Stimulated activated CD8-positive, alpha-beta memory T cell treated with anti-CD3 and anti-CD28 coated beads, Interleukin-2, amount 100 ng/mL, for 1 hour (primary cell): ENCODE measurements at places on chromosomes 6 and 20.

GRCh38 chr6:129263176-129263575, 380.2 kb downstream of the LAMA2 start:
- DNase-seq, result no peak

- no peak for DNase-seq
Observed at GRCh38 chr6:121319112-121319553, 15.1 kb downstream of the TBC1D32 start.

DNA sequence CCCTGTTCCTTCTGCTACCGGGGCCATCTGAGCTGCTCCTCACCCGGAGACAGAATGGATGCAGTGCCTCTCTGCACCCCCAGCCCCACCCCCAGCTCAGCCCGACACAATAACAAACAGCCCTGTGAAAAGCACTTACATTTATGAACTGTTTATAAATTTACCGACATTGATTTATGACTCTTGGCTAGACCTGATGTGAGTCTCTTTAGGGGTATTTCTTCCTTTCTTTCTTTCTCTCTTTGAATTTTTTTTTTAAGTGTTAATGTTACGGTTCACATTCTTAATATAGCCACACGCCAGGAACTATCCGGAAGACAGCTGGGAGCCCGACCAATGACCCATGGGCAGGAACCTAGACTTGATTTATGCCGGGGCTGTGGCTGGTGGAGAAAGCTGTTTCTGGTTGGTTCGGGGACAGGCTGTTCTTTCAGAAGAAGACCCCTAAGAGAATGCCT, 266.3 kb downstream of the CDC5L start:
- DNase-seq, result no peak

- no peak for DNase-seq
Observed at GRCh38 chr6:139515511-139515910, 141.1 kb upstream of the CITED2 start.

DNA sequence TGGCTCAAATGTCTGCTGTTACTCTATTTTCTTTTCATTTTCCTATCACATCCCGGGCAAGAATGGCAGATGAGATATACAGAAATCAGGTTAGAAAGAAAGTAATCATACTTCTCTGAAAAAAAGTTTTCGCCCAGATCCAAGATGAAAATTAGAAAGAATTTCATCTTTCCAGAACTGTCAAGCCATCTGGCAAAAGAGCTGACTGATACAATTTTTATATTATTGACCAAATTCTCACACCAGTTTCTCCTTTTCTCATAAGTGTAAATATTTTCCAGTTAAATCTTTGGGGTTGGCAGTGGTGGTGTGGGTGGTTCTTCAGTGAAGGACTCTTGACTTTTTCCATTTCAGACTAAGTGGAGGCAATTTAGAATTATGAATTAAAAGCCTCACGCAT, 371.9 kb downstream of the CD83 start:
- no peak for DNase-seq

DNA sequence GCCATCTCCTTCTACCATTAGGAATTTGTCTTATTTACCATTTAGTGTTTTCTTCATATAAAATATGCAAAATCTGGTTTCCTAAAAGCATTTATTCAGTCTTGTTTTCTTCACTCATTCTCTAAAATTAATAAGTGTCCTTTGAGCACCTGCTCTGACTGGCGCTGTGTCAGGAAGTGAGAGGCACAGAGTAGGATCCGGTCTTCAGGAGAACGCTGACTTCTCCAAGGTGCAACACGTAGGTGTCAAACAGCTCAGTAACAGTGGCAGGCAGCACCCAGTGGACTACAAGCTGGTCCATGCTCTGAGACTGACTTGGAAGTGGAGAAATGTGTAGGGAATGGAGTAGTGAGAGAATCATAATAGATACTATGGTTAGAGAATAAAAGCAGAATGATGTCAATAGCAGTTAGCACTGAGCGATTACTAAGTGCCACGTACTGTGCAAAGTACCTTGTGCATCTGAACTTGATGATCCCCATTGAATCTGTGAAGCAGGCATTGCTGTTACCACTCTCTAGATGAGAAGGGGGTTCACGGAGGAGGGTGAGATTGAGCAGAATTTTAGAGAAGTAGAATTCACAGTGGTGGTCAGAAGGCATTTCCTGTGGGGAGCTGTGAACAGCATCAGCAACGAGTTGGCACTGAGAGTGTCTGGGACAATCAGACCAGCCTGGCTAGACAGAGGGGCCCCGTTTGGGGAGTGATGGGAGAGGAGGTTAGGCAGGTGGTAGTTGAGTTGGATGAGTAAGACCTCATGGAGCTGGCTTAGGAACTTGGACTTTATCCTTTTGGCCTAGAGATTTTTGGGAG, 569.8 kb downstream of the QKI start:
- DNase-seq, result no peak
